ENCODE measurements at places on chromosomes 1 and 21.

GRCh38 chr1:190738317-190738716 lies 260.7 kb upstream of the BRINP3 start:
- DNase-seq: no peak

DNA sequence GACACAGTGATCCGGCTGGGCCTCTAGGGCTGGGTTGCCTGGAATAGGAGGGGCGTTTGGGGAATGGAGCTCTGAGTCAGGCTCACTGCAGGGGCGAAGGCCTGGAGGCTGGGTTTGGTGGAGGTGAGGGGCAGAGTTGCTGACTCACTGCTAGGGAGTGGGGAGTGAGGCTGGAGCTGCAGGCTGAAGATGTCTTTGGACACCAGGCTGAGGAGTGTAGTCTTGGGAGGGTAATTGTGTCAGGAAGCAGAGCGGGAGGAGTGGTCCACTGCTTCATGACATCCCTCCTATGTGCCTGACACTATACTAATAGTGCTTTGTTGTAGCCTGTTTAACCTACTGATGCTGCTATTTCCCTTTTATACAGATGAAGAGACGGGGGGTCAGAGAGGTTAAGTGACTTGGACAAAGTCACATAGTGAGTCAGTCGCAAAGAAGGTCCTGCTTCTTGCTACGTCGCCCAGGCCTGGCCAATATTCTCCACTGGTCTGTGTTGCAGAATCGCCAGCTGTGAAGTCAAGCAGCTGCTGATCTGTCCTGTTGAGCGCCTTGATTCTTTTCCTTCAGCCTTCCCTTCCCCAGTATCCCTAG lies 13.6 kb downstream of the ACTL8 start:
- no peak for DNase-seq

GRCh38 chr1:4837031-4837600 lies 182.7 kb downstream of the AJAP1 start:
- DNase-seq: no peak

- no peak for DNase-seq
Observed at GRCh38 chr1:204563307-204563706, 47.1 kb downstream of the MDM4 start.

DNA sequence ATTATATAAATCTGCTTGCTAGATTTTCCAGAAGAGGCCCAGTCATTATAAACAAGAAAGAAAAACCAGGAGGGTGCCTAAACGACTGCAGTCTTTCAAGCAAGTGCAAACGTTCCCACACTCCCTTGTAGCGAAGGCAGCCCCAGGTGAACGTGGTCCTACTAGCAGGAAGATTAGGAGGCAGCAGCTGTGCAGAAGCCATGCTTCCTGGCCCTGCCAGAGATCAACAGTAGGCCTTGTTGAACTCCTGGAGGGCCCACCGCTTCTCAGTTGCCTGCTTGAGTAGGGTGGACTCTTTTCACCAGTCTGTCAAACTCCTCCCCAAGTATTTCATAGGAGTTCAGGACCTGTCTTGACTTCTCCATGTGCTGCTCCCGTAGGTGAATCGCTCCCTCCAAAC lies 163.0 kb upstream of the GORAB start:
- no peak for DNase-seq

- DNase-seq: no peak
Observed at GRCh38 chr1:158055854-158056253, 62.4 kb downstream of the KIRREL1 start.

DNA sequence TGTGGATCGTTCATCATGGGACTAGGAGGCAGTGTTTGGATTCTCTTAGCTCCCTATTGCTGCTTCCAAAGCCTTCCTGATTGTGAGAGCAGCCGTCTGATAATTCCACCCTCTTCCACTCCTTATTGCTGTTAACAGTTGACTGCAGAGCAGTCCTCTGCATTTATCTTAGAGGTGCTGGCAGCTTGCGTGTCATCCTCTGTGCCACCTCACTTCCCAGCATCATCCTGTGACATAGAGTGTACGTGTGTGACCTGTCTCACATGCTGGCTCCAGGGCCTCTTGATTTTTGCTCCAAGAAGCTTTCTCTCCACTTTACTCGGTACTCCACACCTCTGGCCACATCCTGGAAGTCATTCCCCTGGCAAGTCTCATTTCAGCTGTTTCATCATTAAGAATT lies 53.0 kb upstream of the DYNLT5 start:
- no peak for DNase-seq

DNA sequence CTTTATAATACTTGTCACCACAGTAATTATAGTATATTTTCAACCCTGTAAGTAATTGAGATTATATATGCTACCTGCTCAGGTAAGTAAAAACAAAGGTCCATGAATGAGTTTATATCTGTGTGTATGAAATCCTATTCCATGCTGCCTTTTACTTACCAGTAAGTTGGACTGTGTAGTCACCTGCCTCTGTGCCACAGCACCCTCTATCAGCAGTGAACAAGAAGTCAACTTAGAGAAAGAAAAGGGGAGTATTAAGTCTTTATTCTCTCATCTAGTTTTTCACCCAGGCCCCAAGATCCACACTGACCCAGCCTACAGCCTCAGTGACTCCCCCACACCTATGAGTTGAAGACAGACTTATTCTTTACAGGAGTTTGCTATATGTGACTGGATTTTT lies 36.9 kb upstream of the IFI16 start:
- no peak for DNase-seq

- DNase-seq: no peak
Observed at GRCh38 chr1:28196330-28196729, 19.8 kb upstream of the PTAFR start.

GRCh38 chr1:218686258-218686657 lies 341.1 kb downstream of the TGFB2 start:
- DNase-seq: no peak

- no peak for DNase-seq
Observed at GRCh38 chr21:44499211-44499560, 40.8 kb downstream of the KRTAP10-1 start.

GRCh38 chr1:19139711-19140110 lies 70.4 kb downstream of the UBR4 start:
- no peak for DNase-seq

GRCh38 chr21:39688010-39688409 lies 57.0 kb upstream of the IGSF5 start:
- DNase-seq: no peak

- DNase-seq: no peak
Observed at GRCh38 chr1:198175423-198176170, 18.8 kb downstream of the NEK7 start.

- no peak for DNase-seq
Observed at GRCh38 chr1:108553905-108554304, 6.0 kb upstream of the EEIG2 start.
